Urothelium cell line (cell line): ENCODE measurements at places on chromosomes 2 and 18.

DNA sequence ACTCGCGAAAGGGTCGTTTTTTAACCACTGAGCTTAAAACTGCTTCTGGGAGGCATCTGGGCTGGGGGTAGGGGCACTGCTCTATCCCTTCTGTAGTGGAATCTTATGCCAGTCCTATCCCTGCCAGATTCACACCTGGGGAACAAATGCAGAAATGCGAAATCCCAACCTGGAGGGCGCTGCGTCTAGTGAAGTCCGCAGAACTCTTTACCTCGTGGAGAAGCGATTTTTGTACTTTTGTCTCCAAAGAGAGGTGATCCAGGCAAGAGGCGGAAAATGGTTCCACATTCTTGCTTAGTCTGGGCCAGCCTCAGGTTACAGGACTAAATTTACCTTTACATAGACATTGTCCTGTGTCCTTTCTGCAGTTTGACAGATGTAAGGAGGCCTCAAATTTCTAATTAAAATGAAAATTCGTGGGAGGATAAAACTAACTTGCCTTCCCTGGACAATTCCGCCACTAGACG is 10.4 kb downstream of the TBR1 start:
- no peak for DNase-seq

- no peak for DNase-seq
These were observed 66.8 kb downstream of the CCDC138 start for GRCh38 chr2:108853421-108853820.

- DNase-seq = peak; percentile 32
These were observed 1071.7 kb downstream of the RPIA start for GRCh38 chr2:89763254-89763580.

DNA sequence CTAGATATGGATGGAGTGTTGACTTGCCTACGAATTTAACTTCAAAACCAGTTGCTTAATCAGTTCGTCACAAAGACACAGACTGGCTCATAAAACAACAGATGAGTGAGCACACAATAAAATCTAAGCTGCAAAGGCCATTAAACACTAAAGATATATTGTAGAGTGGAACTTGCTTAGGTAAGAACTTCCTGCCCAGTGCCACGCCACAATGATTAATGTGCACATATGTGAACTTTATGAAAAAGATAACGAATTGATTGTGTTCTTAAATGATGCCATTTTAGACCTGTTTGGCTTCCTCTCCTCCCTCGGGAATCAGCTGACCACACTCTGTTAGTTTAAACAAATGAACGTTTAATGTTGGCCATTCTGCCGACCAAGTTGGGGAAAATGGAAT is 2031.3 kb upstream of the CELF4 start:
- DNase-seq = no peak

DNA sequence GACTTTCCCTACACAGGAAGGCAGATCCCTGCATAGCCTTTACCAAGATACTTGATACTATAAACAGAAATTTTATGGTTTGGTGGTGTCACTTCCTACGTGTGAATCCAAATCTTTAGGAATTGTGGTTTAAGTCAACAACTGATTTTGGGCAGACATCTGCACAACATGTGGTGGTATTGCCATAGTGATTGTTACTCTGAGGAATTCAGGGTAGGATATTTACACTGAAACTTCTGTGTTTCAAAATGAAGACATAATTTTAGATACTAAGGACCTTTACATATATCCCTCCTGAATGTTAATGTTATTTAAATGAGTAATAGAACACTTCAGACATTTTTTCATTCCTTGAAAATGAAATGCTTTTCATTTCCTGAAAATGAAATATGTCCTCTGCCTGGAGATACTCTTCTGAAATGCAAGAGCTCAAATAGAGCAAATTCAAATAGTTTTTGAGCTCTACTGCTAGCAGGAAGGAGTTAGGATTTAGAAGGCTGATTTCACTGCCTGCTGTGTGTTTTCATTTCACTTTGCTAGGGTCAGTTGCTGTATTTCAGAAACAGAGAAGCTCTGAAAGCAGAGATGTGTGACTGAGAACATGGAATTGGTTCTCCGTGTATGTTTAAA is 77.2 kb downstream of the MDH1 start:
- DNase-seq = no peak

GRCh38 chr2:211860224-211860623 is 678.4 kb downstream of the ERBB4 start:
- DNase-seq = no peak

DNA sequence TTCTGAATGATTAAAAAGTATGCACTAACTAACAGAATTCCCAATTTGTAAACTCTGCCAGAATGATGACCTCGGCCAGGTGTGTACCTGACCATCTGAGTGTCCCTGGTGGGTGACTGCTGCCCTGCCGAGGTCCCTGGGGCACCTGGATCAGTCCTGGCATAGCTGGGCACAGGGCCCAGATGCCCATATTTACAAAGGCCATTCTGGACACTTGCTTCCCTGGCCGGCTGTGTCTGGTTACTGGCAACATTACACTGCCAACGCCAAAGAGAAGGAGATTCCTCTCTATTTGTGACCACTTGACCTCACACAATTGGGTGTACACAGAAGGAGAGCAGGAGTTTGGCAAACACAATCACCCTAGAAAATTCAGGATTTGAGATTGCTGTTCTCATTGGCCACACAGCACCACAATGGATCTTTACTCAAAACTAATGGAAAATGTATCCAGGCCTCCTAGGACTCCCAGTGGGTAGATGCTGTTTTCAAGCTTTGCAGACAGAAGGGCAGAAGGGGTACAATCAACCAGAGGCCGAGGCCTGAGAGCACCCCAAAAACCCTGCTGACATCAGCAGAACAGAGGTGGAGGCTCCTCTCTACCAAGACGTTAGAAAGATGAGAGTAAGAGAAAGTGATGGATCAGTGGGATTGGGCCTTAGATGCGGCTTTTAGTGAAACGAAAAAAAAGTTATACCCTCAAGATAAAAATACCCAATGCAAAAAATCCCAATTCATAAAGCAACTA is 58.3 kb upstream of the PXDN start:
- no peak for DNase-seq

DNA sequence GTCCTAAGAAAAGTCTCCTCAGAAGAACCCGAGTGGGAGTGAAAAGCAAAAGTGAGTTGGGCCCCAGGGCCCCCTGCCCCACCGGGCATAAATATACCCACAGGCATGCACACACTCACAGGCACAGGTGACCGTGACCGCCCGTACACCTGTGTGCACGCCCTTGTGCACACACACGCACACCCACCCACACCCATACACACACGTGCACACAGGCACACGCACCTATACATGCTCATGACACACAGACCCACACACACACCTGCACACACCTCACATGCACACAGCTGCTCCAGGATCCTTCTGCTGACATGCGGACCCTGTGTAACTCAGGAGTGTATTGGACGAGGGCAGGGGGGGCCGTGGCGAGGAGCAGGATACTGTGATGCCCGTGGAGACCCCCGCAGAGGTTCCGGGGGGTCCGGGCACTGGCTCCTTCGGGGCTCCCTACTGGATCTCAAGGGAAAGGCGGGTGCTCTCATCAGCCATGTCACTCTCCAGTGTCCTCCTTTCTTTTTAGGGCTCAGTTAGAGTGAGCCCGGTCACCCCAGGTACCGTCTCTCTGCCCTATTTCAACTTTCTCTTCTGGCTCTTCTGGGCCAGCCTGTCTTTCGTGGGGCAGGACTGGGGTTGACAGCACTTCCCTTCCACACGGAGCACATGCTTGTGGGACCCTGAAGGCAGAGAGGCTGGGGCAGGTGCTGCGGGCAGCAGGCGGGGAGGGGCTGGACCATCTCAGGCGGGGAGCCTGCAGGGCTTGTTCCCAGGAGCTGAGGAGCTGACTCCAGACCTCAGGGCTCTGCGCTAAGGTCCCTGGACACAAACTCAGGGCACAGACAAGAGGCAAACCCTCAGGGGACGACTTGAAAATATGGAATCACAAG is 48.5 kb downstream of the TPO start:
- no peak for DNase-seq

DNA sequence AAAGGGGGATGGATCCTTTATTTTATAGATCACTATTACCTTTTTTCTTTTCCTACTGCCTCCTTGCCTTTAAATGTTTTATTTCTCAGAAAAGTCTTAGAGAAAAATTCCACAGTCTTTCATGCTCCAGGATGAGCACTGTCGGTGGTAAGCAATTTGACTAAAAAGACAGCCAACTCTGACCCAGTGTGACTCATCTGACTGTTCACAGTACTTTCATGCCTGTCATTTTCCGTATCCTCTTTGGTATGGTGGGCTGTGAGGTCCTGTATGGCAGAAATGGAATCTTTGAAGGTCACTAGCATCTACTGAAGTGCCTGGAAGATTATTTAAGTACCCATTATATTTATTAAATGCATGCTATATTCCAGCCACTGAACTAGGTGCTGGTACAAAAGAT is 2.1 kb upstream of the RFTN2 start:
- no peak for DNase-seq

- DNase-seq = no peak
These were observed 340.6 kb downstream of the NYAP2 start for GRCh38 chr2:225740086-225740485.

- no peak for DNase-seq
These were observed 30.0 kb downstream of the IL1R2 start for GRCh38 chr2:102021779-102022178.

GRCh38 chr2:100060875-100061274 is 81.5 kb downstream of the AFF3 start:
- no peak for DNase-seq

DNA sequence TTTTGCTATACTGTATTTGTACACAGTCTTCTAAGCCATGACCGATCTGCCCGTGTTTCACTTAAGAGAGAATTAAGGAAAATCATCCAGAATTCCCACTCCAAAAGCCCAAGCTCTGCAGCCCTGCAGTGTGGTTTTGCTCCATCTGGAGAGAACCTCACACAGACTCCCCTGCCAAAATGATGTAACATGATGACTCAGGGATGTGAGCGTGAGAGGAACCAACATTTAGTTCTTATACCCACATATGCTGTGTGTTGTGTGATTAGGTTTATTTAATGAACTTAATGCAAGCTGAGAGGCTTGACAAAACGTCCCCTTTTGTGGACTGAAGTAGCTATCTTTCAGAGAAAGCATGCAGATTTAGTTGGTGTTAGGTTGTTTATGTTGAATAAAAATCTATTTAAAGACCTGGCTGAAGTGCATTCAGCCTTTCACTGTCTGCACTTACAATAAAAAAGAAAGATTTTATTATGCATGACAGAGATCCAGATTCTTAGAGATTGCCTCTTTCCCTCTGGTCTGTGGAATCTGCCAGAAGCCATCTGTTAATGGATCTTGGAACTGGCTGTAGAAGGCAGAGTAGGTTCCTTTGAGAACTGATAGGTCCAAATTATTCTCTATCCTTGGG is 6.3 kb downstream of the RAB12 start:
- DNase-seq = peak; percentile 74

- DNase-seq = no peak
These were observed 61.8 kb upstream of the EFEMP1 start for GRCh38 chr2:55985406-55985805.

- peak; percentile 84 for DNase-seq
These were observed 129.7 kb downstream of the MAP4K4 start for GRCh38 chr2:101827246-101827645.

DNA sequence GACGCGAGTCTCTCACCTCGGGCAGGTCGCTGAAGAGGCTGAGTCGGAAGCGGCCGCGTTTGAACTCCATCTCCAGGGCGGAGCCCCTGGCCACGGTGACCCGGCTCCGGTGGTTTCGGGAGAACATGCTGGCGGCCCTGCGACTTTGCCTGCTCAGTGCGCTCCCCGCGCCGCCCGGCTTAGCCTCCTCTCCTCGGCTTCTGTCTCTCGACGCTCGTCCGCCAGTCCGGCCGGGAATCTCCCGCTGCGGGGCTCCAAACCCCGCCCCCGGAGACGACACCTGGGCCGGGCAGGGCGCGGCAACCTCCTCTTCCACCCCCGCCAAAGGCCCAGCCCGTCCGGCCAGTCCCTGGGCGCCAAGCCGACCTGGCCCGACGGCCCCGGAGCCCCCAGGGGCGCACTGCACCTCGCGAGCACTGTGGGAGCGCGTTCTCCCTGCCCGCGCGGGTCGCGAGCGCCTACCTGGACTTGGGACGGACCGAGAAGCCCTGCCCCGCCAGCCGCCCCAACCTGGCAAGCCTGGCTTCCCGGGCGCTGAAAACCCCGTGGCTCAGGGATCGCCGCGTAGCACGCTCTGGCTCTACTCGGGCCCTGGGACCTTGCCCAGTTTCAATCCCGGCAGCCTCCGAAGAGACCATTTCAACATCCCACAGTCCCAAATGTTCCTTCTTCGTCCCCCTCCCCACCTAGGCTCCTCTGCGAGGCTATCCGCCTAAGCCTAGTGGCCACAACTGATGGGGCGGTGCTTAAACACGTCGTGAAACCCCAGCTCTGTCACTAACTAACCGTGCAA is at the start of gene RTKN:
Gene RTKN (minus strand): TSS at position 248 of the 793 bp plus-strand sequence. CDS start 121 bp downstream, at position 127.
- DNase-seq = no peak

GRCh38 chr2:174607989-174608865 is 10.6 kb upstream of the WIPF1 start:
- no peak for DNase-seq

- DNase-seq = no peak
These were observed 824.3 kb upstream of the ZEB2 start for GRCh38 chr2:145344076-145344724.

GRCh38 chr2:105442056-105442455 is 43.2 kb upstream of the FHL2 start:
- no peak for DNase-seq

GRCh38 chr2:219570924-219571310 is 422 bp downstream of the OBSL1 start:
- no peak for DNase-seq
